ENCODE measurements at places on chromosomes 7 and 10.

GRCh38 chr7:155702616-155703015, 58.2 kb downstream of the RBM33 start:
- DNase-seq = no peak

- DNase-seq = no peak
Observed at GRCh38 chr7:31256506-31256905, 84.0 kb downstream of the NEUROD6 start.

- no peak for DNase-seq
Observed at GRCh38 chr7:27191161-27191731, 6.2 kb upstream of the HOXA11 start.

DNA sequence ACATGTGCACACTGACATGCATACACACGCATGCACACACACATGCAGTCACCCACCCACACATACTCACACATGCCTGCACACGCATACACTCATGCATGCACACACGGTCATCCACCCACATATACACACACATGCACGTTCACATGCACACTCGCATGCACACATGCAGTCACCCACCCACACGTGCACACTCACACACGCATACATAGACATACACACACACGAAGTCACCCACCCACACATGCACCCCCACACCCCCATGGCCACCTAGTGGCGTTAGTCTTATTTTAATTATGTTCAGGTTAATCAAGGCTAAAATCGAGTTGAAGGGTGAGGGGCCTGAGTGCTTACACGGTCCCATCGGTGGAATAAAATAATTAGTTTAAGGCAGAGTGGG, 96.8 kb downstream of the DNAJB6 start:
- no peak for DNase-seq

DNA sequence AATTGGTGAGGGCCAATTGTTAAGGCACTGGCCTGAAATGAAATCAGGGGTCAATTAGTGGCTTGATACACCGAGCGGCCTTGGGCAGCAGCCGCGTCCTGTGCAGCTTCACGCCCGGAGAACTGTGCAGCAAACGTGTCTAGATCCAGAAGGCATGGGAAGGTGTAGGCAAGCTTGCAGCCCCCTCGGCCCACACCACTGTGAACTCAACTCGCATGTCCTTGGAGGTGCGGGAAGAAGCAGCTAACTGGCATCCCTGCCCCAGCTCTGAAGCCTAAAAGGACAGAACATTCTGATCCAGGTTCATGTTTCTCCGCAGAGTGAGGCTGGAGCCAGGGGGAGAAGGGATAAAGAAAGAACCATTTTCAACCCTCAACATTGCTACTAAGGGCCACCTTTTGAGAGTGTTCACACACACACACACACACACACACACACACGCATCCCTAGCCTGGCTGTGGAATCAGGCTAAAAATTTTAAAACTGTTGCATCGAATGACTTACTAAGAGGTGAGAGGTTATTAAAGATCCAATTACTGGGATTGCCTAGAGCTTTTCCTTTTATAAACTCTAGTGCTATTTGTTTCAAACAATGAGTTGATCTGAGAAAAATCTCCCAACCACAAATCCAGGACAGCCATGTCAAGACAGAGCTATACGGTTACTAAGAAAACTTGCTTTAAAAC, 104.0 kb downstream of the PARP12 start:
- DNase-seq = no peak

DNA sequence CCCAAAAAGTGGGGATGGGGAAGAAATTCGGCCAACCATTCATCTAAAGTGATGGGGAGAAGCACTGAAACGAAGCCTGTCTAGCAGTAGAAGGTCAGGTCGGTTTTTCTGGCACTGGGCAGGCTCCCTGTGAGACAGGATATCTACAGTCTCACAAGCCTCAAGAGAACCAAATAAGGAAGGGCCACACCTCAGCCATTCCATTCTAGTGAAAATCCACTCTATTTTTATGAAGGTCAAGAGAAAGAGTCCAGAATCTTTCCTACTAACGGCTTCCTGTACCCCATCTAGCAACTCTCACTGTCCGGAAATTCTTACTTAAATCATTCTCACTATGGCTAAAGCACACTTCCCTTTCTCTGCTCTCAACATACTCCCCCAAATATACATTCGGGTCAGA, 267.1 kb downstream of the PRPF18 start:
- no peak for DNase-seq

GRCh38 chr7:27602766-27603165, 59.9 kb downstream of the HIBADH start:
- no peak for DNase-seq

- DNase-seq = no peak
Observed at GRCh38 chr10:117552156-117552631, 9.6 kb downstream of the EMX2 start.

DNA sequence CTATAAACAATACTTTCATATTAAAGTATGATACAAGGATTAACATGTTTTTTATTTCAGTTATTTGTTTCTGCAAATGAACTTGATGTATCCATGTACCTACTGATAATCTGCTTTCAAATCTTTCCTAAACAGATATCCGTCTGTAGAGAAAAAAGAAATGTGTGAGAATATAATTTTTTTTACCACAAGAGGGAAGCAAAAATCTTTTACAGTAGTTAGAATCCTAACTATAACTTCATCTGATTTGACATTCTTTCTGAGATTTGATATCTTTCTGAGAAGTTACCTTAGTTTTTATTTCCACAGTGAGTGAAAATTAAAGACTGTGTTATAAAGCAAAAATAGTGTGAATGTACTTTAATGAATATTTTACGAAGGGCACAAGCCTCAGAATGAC, 203.9 kb upstream of the PCLO start:
- DNase-seq = no peak

DNA sequence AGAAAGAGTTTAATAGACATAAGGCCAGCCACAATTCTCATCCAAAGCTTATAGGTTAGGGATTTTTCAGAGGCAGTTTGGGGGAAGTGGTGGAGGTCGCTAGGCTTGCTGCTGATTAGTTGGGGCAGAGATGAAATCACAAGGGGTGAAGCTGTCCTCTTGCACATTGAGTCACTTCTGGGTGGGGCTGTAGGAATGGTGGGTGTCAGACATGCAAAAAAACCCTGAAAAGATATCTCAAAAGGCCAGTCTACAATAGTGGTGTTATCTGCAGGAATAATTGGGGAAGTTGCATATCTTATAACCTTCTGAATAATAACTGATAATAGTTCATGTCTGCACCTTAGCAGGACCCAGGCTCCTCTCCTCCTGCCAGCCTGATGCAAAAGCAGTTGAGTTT, 2.1 kb downstream of the FAM24B start:
- no peak for DNase-seq

DNA sequence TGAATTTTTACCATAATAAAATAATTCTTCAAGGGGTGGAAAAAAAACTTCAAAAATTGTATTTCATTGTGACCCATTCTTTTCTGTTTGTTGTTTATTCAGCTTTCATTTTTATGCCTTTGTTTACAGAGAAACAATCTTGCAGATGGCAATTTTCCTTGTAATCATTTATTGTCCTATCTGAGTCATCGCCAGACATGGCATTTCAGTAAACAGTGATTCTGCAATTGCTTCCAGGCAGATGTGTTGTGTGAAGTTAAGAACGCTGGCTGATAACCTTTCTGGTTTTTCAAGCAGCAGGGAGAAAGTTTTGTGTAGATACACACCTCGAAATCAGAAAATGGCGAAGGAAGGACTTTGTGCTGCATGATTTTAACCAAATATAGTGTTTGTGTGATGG, 80.7 kb upstream of the RPA3 start:
- no peak for DNase-seq

DNA sequence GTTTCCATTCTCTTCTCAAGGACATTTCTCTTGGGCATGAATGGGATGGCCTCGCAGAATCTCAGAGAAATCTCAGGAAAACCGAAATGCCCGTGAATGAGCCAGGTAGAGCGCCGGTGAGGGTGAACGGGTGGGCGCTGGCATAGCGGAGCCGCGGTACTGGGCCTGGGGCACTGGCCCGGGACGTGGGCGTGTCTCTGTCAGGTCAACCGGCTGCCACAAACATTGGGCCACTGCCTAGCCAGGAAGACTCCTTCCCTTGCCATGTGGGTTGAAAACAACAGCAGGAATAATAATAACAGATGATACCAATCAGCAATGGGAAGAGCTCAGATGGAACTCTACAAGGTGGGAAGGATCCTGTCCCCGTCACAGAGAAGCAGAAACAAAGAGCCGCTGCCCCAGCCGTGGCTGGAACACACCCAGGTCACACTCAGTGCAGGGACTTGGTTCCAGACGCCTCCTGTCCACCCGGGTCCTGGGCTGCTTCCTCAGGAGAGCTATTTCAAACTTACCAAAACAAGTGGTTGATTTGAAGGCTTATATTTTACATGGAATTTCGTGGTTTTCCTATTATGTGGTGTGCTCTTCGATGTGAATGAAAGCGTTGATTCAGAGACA, 51.1 kb upstream of the EBF3 start:
- no peak for DNase-seq

GRCh38 chr7:95322854-95323253, 1.5 kb downstream of the PON1 start:
- no peak for DNase-seq

- DNase-seq = no peak
Observed at GRCh38 chr7:22814261-22815208, 8.1 kb downstream of the TOMM7 start.

- DNase-seq = no peak
Observed at GRCh38 chr7:136018104-136018503, 40.9 kb upstream of the MTPN start.

GRCh38 chr7:158377800-158378623, 209.6 kb downstream of the PTPRN2 start:
- DNase-seq = no peak

DNA sequence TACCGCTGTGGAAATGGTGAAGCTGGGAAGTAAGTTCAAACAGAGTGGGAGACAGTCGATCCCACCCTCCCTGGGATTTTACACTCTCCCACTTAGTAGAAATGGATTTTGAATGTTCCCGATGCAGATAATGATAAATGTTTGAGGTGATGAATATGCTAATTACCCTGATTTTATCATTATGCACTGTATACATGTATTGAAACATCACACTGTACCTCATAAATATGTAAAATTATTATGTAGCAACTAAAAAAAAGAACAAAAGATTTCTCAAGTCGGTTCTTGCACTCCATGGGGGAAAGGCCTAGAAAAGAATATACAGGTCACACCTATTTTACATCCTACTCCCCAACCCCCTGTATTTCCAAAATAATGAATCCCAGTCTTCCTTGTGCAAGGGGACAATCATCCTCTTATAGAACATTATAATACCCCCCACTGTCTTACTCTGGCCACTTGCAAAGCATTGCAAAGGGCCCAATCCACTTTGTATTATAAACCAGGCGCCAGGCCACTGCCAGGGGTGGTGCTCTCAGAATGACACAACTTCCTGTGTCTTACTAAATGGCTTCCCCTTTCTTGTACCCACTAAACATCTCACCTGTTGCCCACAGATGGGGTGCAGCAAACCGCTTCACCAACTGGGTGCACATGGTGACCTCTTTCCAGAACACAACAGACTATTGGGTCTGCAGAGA, 20.6 kb upstream of the OR2AE1 start:
- no peak for DNase-seq

DNA sequence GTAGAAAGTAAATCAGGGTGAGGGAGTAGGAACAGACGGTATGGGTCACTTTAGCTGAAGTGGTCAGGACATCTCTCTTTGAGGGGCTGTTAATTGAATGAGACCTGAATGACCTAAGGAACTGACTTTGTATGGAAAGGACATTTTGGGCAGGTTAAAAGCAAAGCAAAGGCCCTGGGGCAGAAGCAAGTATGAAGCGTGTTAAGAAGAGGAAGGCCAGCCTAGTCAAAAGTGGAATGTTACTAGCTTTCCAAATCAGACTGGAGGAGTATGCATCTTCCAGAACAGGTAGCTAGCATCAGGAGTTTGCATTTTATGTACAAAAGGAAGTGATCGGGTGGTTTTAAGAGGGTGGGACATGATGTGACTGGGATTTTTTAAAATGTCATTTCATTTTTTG, 70.9 kb upstream of the PCGF5 start:
- no peak for DNase-seq

DNA sequence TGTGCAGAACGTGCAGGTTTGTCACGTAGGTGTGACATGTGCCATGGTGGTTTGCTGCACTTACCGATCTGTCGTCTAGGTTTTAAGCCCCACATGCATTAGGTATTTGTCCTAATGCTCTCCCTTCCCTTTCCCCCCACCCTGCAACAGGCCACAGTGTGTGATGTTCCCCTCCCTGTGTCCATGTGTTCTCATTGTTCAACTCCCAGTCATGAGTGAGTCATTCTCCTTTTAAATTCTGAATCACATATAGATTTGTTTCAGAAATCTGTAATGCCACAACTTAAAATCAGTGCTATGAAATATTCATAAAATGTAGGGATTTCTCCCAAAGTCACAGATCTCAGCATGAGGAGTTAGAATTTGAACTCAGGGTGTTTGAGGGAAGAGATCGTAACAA, 552.5 kb upstream of the MBL2 start:
- DNase-seq = no peak

DNA sequence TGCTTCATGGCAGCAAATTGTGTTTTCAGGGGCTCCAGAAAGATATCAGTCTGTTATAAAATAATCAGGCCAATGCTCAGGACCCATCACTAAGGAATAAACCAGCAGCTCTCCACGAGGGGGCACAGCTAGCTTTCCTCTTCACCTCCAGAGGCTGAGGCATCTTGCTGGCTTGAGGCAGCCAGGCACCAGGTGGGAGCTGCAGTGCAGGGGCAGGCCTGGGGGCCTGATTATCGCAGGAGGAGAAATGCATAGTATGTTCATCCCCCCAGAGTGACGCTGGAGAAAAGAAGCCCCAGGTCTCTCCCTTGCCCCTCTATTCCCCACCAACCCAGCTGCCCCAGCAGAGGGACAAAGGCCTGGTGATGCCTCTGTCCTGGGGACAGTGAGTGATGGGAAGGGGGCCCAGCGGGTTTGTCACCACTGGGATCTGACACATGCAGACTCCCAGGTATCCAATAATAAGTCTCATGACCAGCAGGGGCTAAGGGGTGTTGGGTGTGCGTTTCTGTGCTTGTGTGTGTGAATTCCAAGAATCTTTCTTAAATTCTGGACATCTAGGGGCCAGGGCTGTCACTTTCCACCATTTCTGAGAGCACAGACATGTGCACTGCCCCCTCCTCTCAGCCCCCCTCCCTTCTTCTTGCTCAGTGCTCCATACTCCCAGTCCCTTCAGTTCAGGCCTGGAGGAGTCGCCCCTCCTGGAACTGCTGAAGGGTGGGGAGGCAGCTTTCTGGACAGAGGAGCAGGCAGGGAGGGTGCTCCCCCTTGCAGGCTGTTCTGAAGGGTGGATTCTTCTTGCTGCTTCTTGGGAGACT, 128.1 kb upstream of the FAM20C start:
- DNase-seq = no peak

- DNase-seq = no peak
Observed at GRCh38 chr10:130553826-130554225, 417.6 kb downstream of the GLRX3 start.
